Hypothalamus (tissue), 51 donors: ENCODE measurements at places on chromosomes 2 and 18.

- no peak for DNase-seq
Measured at GRCh38 chr2:1438972-1439371, 25.7 kb downstream of the TPO start.

GRCh38 chr2:207768866-207769596 is 675 bp downstream of the FZD5 start:
- DNase-seq: no peak

GRCh38 chr2:141027221-141027620 is 1103.6 kb downstream of the LRP1B start:
- DNase-seq: no peak

DNA sequence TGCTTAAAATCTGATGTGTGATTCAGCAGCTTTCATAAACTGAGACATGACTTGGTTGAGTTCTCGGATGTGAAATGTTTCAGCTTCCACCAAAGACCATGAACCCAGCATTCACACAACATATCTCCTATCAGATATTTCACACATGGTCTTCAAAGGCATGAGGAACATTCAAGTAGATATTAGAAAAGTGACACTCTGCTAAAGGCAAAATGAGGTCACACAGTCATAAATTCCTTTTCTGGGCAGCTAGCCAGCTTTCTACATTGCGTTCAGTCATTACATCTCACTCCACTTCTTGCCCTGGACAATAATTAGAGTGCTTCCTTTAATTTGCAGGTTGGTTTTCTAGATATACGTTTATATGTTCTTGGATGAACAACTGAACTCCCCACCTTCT is 96.7 kb downstream of the GAREM1 start:
- DNase-seq: no peak

GRCh38 chr18:63312019-63312409 is 7.6 kb downstream of the BCL2 start:
- DNase-seq: no peak

DNA sequence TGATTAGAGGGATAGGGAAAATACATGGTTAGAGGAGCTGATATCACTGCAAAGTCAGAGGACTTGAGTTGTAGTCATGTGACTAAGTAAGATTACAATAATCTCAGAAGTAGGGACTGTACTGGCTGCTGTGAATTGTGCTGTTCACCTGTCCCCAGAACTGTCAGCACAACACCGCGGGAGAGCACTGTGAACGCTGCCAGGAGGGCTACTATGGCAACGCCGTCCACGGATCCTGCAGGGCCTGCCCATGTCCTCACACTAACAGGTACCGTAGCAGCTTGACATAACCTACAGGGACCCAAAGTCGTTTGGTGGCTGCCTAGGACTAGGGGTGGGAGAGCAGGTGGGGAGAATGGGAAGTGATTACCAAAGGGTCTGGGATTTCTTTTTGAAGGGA is 132.8 kb upstream of the TTC39C start:
- DNase-seq: no peak

- DNase-seq: no peak
Measured at GRCh38 chr2:168561991-168562390, 105.9 kb downstream of the CERS6 start.

DNA sequence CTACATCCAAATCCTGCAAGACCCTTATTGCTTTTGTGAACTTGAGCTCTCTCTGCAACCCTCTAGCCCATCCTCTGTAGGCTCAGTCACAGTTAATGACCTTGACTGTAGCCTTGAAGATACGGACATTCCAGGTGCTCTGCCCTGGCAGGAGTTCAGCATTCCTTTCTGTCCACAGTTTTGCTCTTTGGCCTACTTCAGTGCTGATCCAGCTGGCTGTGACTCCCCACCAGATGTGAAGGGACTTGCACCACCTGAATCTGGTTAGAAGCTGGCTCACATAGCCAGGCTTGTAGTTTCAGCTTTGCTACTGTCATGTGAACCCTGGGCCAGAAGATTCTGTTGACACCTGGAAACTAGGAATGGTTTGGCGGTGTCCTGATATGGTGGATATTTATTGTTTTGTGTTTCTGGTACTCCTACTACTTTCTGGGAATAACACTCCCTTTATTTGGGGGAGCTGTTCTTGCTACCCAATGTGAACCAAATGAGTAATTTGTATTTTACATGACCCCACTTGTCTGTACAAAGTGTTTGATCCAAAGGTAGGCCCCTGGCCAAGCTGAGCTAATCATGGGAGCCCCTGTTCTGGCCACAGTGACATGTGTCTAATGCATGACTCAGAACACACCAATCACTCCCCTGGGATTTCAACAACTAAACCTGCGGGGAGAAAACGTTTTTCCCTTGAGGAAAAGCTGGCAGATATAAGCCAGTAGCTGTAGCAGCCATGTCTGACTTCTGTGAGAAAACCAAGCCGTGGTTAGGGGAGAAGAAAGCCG is 73.4 kb downstream of the CDCA7 start:
- DNase-seq: no peak

- DNase-seq: no peak
Measured at GRCh38 chr2:119040730-119041129, 98.7 kb downstream of the MARCO start.

DNA sequence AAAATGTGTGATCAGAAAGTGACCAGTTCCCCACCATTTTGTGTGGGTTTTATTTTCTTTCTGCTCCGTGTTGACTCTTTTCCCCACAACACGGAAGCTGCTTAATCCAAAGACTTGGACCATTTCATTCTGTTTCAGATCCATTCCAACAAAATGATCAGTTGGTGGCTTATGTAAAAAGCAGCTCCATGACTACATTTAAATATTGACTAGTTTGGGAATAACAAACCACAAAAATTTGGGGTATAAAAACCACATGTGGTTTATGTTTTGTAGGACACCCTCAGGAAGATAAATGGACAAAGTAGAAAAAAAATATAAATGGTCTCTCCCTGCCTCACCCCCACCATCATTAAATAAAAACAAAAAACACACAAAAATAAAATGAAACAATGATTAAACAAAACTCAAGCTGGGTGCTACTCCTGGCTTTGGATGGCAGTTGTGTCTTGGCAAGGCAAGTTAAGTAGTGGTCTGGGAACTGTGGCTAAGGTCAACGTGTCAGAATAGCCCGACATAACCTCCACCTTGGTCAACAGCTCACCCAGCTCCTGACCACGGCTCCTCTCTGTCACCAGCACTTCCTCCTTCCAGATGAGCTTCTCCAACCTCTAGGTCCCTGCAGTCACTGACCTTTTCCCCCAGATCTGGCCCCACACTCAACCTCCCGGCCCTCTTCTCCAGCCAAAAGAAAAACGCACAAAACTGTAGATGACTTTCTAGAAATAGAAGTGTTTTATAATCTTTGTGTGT is 12.8 kb upstream of the WIPF1 start:
- DNase-seq: no peak
